ENCODE measurements at places on chromosomes 7 and 10. TPM values are rescaled to one million over a fixed set of nuclear protein-coding genes. Genes with fewer than 3 reads are reported as not detected.

Gene TIAL1
- total RNA-seq = 70.0 TPM

Gene HOXA2
- 0.30 TPM for total RNA-seq

Gene RNF32
- 0.69 TPM for total RNA-seq

Gene MKI67
- 0.89 TPM for total RNA-seq

Gene COL13A1
- 17.2 TPM for total RNA-seq

Gene GPNMB
- 37.2 TPM for total RNA-seq

Gene STK17A
- 71.3 TPM for total RNA-seq

Gene CD36
- total RNA-seq = 1.2 TPM

Gene MBLAC1
- 2.2 TPM for total RNA-seq

Gene DKK1
- total RNA-seq = 266 TPM

Gene SPDYE6
- not detected for total RNA-seq

Gene UFSP1
- 8.6 TPM for total RNA-seq

Gene NPC1L1
- not detected for total RNA-seq

Gene SEMA3D
- total RNA-seq = 6.8 TPM

Gene PNPLA8
- 47.4 TPM for total RNA-seq

Gene PRSS2
- not detected for total RNA-seq

Gene VPS41
- total RNA-seq = 82.8 TPM

Gene ZNF680
- total RNA-seq = 15.5 TPM

Gene STAM
- 22.3 TPM for total RNA-seq

Gene NEUROG3
- not detected for total RNA-seq

Gene GHRHR
- not detected for total RNA-seq
